CD4-positive, alpha-beta T cell treated with Interleukin-6 for 4 hours (primary cell): ENCODE measurements at places on chromosomes 12 and 14.

- no peak for DNase-seq
Observed at GRCh38 chr12:71589478-71589881, 74.2 kb downstream of the ZFC3H1 start.

- DNase-seq = no peak
Observed at GRCh38 chr12:112986291-112986800, 8.0 kb downstream of the OAS2 start.

DNA sequence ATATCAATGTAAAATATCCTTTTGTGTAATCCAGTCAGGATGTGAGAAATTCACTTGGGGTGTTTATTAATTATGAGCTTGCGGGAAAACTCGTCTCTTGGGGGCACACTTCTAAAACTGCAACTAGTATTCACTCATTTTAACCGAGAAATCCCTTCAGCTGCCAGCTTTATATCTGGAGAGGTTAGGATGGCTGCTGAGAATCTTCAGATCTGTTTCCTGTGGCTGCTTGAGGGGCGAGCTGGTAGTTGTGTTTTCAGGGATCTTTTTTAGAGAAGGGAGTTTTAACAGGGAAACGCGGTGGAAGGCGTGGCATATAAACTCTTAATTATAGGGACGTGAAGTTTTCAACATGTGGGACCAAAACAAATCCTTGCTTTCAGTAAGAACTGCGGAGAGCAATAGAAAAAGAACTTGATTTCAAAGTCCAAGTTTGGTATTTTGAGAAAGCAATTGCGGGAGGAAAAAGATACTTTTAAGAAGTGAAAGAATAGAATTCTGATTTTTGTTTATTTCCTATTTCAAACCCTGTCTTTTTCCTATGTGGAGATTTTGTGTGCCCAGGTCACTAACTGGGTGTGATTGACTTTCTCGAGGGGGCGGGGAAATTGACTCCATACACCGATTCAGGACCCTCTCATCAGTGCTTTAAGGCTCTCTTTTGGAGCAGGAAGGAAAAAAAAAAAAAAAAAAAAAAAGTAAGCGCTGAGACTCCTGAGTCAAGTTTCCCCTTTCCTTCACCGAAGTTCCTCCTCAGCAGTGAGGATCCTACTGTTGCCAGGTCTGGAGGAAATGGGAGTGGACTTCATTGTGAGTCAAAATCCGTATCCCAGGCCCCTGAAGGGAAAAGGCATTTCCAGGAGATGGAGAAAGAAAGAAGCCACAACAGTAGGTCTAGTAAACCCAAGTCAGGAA is 1.1 kb downstream of the PPFIBP1 start:
- DNase-seq = no peak

DNA sequence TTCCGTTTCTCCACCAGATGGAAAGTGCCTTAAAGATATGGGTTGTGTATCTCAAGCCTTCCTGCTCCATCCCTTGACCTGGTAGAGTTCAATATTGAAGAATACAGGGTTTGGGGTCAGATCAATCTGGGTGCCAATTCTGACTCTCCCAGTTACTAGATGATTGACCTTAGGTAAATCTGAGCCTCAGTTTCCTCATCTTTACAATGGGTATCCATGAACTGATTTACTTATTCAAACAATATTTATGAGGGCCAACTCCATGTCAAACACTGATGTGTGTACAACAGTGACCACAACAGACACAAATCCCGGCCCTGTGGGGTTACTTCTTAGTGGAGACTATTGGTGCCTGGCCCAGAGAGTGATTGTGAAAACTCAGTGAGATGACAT is 7.5 kb upstream of the FAIM2 start:
- DNase-seq = no peak

DNA sequence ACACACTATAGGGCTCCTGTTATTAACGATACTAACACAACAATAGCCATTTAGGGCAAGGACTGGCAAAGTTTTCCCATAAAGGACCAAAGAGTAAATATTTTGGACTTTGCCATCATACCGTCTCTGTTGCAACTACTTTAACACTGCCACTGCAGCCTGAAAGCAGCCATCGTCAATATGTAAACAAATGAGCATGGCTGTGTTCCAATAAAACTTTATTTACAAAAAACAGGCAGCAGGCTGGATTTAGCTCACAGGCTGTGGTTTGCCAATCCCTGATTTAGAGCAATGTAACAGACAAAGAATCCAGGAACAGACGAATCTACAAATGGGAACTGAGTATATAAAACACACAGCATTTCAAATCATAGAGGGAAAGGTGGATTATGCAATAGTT is 84.1 kb downstream of the FRMD6 start:
- DNase-seq = no peak

DNA sequence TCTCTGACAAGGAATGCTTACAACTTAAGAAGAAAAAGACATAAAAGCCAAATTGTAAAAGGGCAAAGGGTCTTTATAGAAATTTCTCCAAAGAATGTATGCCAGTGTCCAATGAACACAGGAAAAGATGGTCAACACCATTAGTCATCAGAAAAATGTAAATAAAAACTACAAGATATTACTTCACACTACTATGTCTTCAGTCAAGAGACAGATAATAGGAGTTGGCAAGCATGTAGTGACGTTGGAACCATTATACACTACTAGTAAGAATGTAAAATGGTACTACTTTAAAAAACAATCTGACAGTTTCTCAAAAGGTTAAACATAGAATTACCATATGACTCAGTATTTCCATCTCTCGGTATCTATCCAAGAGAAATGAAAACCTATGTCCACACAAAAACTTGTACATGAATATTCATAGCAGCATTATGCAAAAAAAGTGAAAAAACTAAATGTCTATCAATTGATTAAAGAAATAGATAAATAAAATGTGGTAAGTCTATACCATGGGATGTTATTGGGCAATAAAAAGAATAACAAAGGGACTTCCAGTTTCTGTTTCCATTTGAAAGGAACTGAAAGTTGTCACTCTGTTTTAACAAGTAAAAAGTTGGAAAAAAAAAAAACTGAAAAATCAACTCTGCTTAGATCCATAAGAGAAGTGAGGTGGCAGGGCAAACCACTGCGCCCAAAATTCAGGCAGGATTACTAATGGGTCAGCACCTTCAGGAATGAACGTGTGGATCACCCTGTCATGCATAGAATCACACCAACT is 69.8 kb downstream of the ALG10B start:
- DNase-seq = no peak

- no peak for DNase-seq
Observed at GRCh38 chr14:32656601-32657000, 282.1 kb upstream of the NPAS3 start.
